Stimulated activated CD4-positive, alpha-beta T cell treated with anti-CD3 and anti-CD28 coated beads, TNF-alpha, amount 100 ng/mL, for 48 hours (primary cell): ENCODE measurements at places on chromosomes 1 and 21.

- no peak for DNase-seq
These were observed 1242.0 kb downstream of the AMY1C start for GRCh38 chr1:104991702-104992101.

- no peak for DNase-seq
These were observed 14.0 kb downstream of the CAMK1G start for GRCh38 chr1:209597499-209597898.

DNA sequence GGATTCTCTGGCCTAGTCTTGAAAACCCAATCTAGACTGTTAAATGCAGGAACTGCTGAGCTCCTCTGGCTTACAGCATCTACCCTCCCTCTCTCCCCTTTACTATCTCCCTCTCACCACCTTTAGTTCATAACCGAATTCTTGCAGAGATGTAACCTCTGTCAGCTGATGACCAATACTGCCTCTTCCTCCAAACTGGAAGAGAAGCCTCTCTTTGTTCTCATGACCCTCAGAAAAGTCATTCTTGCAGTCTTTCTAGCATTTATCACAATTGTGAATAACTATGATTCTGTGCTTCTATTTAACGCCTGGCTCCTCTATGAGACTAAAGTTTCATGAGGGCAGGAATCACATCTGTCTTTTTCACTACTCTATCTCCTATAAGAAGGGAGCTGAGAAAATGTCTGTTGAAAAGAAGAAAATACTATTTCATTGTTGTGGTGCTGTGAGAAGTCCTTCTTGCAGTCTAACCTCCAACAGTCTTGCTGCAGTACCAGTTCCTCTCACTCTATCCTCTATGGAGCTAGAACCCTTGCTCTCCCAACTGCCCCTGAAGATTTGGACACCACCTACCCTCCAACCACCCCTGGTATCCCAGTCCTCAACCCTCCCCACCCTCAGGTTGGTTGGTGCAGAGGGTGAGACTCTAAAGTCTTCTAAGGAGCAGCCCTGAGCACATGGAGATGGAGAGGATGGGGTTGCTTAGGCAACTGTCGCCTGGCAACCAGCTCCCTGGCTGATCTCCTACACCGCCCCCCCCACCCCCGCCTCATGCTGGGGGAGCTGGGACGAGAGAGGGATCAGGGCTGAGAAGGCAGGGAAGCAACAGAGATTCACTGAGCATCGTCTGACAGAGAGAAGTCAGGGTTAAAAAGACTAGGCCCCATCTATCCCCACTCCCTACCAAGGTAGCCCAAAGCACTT, 13.9 kb downstream of the MEF2D start:
- no peak for DNase-seq

DNA sequence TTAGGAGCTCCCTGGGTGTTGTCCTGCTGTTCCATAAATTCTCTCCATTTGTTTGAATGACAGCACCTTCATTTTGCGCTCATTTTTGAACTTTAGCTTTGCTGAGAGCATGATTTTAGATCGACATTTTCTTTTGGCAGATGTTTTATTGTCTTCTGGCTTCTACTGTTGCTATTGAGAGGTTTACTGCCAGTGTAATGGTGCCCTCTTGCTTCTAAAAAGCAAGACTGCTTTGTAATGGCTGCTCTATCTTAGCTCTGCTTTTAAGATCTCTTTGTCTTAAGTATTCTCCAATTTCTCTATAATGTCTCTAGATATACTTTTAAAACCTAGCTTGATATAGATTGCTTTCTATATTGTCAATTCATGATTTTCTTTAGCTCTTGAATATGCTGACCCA, 27.8 kb downstream of the THEM4 start:
- DNase-seq, result no peak

GRCh38 chr1:62131093-62131725, 63.4 kb upstream of the L1TD1 start:
- DNase-seq, result peak; percentile 23

DNA sequence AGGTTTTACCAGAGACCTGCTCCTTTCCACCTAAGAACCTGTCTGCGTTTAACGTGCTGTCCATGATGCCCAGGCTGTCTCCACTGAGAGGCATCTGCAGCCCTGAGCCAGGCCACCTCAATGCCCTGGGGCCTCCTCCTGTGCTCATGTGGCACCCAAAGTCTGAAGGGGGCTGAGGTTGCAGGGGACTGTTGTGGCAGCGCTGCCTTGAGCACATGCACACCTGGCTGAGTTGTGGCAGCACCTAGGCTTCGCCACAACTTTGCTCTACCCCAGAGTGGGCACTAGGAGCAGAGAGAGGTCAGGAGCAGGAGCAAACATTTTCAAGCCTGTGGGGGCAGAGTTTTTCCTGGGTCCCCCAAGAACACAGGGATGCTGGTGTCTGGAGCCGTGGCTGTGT, 1527.1 kb downstream of the PLA2G4A start:
- no peak for DNase-seq

DNA sequence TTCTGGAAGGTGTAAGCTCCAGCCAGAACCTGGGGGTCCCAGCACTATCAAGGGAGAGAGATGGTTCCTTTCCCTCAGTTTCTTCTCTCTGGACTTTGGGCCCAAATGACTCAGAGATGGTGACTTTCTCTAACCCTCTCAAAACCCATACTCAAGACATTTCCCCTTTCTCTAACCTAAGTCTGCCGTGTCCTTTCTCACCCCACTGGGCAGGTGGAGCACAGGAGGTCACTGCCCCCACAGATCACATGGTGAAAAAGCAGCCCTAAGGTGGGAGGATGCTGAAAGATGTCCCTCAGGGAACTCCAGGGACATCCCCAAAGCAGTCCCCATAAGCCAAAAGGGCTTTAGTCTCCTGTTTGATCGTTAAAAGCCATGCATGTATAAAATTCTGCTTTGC, 173.7 kb downstream of the HIVEP3 start:
- no peak for DNase-seq

- DNase-seq, result peak; percentile 1
These were observed 283.4 kb downstream of the ASTN1 start for GRCh38 chr1:176880955-176881595.

DNA sequence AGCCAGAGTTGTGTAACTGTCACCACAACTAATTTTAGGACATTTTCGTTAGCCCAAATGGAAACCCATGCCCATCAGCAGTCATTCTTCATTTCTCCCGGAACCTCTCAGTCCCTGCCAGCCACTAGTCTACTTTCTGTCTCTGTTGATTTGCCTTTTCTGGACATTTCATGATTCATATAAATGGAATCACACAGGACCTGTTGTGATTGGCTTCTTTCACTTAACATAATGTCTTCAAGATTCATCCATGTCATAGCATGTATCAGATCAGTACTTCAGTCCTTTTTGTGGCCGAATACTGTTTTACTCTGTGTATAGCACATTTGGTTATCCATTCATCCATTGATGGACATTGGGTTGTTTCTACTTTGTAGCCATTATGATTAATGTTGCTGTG, 7.1 kb downstream of the SLC66A1 start:
- DNase-seq, result no peak
